ENCODE measurements at places on chromosomes 4 and X.

- no peak for DNase-seq
Observed at GRCh38 chr4:95544113-95545103, 4.4 kb downstream of the UNC5C start.

GRCh38 chr4:15675356-15675755, 6.3 kb upstream of the FAM200B start:
- no peak for DNase-seq

DNA sequence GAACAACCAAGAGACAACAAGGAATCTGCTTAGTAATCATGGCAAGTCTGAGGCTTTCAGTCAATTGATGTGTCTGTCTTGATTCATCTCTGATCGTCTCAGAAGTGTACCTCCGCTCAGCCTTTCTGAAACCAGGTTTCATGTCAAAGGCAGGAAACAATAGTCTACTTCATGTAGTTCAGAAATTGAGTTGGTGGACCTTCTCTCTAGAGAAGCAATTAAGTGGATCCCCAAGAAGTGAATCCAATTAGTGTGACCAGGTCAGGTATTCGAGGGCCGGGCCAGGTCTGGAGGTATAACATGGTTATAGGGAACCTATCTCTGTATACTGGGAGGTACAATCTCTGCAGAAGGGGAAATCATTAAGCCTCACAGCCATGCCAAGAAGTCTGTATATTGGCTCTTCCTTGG, 32.0 kb downstream of the DAPP1 start:
- no peak for DNase-seq

DNA sequence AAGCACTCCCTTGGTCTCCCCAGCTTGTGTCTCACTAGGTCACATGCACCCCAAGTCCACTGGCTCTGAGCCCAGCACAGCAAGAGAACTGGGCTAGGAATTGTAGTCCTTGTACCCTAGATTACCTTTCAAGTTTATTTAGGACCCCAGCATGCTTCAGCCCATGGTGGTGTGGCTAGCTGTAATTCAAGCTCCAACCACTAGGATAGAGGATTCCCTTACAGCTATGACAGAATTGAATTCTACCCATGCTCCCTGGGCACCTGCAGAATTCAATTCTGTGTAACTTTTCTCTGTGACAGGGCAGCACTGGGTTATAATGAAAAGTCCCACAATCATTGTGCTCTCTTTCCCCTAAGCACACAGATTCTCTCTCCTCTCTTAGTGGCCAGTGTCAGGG, 253.8 kb upstream of the DMD start:
- DNase-seq: no peak

DNA sequence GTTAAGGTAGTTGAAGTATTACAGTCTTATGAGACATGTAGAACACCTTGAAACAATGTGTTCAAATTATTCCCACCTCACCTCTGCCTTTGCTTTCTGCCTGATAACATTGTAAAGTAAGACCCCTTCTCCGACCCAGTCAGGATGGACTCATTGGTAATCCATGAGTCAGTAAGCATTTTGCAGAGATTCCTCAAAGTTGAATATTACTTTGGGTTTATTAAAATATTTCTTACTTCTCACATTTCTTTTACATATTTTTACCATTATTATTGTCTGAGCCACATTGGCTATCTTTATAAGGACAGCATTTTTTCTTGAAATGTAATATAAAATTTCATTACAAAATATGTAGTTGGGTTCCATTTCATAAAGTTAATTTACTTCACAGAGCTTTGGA, 201.6 kb downstream of the BMPR1B start:
- DNase-seq: no peak

- DNase-seq: no peak
Observed at GRCh38 chr4:139639654-139640053, 26.0 kb upstream of the MGST2 start.

- DNase-seq: no peak
Observed at GRCh38 chr4:123462007-123462406, 65.4 kb downstream of the SPRY1 start.

DNA sequence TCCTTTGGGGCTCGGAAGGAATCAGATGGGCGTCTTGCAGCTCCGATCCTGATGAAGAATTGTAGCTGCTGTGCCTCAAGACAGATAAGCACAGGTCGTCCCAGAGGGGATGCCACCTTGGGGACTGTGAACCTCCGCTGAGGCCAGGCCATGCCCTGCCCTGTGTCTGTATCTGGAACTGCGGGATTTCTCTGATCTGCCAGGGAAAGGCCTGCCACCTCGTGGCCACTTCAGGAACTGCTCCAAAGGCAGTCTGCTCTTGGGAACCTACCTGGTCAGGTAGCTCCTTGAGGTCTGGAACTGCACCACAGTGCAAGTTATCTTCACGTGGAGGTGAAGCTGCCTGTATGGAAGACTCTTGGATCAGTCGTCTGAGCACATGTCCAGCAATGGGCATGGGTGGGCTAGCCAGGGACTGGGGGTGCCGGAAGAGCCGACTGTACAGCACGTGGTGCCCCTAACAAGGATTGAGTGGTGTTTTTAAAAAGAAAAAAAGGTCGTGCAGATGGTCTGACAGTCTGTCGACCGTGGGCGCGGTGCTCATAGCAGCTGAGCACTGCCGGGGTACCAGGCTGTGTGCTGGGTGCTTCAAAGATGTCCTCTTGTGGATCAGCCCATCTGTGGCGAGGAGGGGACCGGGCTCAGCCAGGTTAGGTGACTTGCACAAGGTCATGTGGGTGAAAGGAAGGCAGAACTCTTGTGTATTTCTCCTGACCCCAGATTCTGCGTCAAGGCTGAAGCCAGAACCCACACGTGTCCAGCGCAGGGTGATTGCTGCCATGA, 3.1 kb upstream of the GRPEL1 start:
- DNase-seq: peak; percentile 74

- DNase-seq: peak; percentile 89
Observed at GRCh38 chrX:150410513-150410912, 47.4 kb downstream of the MAMLD1 start.

Data from Jurkat, Clone E6-1 (cell line).